ENCODE measurements at places on chromosomes 12 and 14. TPM values are rescaled to one million over a fixed set of nuclear protein-coding genes. Genes with fewer than 3 reads are reported as not detected.

Gene GPR33
- total RNA-seq = not detected

Gene SIX6
- total RNA-seq = not detected

Gene LMNTD1
- 0.55 TPM for total RNA-seq

Gene LMO3
- total RNA-seq = 27.6 TPM

Gene ASPG
- 0.19 TPM for total RNA-seq

Gene KLRD1
- total RNA-seq = 0.84 TPM

Gene IRAK3
- total RNA-seq = 2.1 TPM

Gene IFNG-AS1
- 0.29 TPM for total RNA-seq

Gene NUDT14
- 27.6 TPM for total RNA-seq

Gene INHBE
- total RNA-seq = not detected

DNA sequence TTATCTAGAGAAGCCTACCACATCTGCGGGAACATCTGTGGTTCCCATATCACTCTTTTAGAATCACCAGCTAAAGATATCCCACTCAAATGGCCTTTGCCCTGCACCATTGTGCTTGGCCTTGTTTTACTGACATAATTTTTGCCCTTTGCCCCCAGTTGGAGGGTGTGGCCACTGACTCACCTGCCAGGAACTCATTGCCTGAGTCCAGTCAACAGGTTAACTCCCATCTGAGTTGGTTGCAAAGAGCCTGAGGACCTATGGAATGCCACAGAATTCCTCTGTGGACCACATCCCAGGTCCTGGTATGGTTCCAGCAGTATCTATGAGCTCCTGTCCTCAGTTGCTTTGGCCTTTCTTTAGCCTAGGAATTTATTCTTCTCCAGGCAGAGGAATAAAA, 55.7 kb upstream of the PTGR2 start:
- H3K4me3 ChIP-seq = no peak overlapping the region
- H3K4me1 ChIP-seq = no peaks in the 10 kb centered on the region
- DNase-seq = no peak
- H3K27ac ChIP-seq = no peak overlapping the region

GRCh38 chr14:94884616-94885230, 114.8 kb upstream of the GSC start:
- peak overlapping the region; percentile 22 for H3K27ac ChIP-seq
- no peaks in the 10 kb centered on the region for H3K36me3 ChIP-seq
- H3K4me1 ChIP-seq = peaks cover 3% of the 10 kb centered on the region
- H3K4me3 ChIP-seq = no peak overlapping the region
- no peak for DNase-seq

DNA sequence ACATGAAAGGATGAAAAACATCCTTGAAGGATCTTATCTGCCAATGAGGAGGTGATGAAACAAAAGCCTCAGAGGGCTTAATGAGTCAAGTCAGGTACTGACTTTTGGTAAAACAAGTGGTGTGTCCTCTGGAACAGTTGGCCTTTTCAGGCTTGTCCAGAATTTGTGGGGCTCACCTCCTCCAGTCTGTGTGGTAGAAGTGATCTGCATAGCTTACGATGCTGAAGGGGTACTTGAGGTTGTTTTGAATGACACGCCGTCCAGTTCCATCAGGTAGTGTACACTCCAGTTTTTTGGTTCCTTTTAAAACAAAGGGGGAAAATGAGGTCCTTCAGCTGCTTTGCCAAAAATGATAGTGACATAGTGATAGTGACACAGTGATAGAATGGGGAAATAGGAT, 17.0 kb downstream of the RTRAF start:
- no peaks in the 10 kb centered on the region for H3K36me3 ChIP-seq
- no peaks in the 10 kb centered on the region for H3K27me3 ChIP-seq

- DNase-seq = no peak
- no peaks in the 10 kb centered on the region for H3K27me3 ChIP-seq
- peaks cover 24% of the 10 kb centered on the region for H3K36me3 ChIP-seq
- no peaks in the 10 kb centered on the region for H3K4me1 ChIP-seq
- no peak overlapping the region for H3K27ac ChIP-seq
Measured at GRCh38 chr12:118033902-118034301, 17.4 kb downstream of the RFC5 start.

- no peaks in the 10 kb centered on the region for H3K27me3 ChIP-seq
- no peaks in the 10 kb centered on the region for H3K36me3 ChIP-seq
- DNase-seq = peak; percentile 67
- no peak overlapping the region for H3K4me3 ChIP-seq
Measured at GRCh38 chr12:108640802-108641445, 7.2 kb upstream of the SELPLG start.

GRCh38 chr14:31154956-31155355, 52.6 kb downstream of the HECTD1 start:
- no peak overlapping the region for H3K4me3 ChIP-seq
- no peak for DNase-seq
- H3K36me3 ChIP-seq = no peaks in the 10 kb centered on the region
- H3K4me1 ChIP-seq = no peaks in the 10 kb centered on the region
- no peaks in the 10 kb centered on the region for H3K27me3 ChIP-seq

GRCh38 chr14:70148351-70148750, 40.4 kb downstream of the SLC8A3 start:
- no peak overlapping the region for H3K27ac ChIP-seq
- no peak for DNase-seq
- H3K27me3 ChIP-seq = no peaks in the 10 kb centered on the region
- no peaks in the 10 kb centered on the region for H3K4me1 ChIP-seq
- H3K36me3 ChIP-seq = no peaks in the 10 kb centered on the region

DNA sequence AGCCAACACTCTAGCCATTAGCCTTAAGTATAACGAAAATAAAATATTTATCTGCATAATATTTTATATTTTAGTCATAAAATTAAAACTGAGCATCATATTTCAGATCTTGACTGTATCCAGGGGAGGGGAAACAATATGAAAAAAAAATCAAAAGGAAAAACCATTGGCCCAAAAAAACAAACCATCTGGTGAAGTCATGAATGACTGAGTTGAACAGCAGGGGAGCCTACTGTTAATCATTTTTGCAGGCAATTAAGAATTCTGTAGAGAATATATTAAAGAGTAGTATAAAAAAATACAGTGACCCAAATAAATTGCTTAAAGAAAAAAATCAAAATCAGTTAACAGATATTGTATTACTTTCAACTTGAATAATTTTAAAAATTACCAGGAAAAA, 224.8 kb downstream of the C12orf50 start:
- peaks cover 15% of the 10 kb centered on the region for H3K4me1 ChIP-seq
- no peak overlapping the region for H3K4me3 ChIP-seq
- H3K36me3 ChIP-seq = no peaks in the 10 kb centered on the region
- no peaks in the 10 kb centered on the region for H3K27me3 ChIP-seq
- H3K27ac ChIP-seq = no peak overlapping the region
- no peak for DNase-seq

DNA sequence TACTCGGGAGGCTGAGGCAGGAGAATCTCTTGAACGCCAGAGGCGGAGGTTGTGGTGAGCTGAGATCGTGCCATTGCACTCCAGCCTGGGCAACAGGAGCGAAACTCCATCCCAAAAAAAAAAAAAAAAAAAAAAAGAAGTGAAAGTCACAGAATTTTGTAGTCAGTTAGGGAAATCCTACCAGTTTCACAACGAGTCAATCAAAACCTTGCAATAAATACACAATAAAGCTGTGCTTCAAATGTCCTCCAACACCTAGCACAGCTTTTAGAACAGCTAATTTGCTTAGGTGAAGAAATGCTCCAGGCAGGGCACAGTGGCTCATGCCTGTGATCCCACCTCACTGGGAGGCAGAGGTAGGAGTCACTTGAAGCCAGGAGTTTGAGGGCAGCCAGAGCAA, 112.8 kb upstream of the ATF7IP start:
- H3K27ac ChIP-seq = no peak overlapping the region
- no peak overlapping the region for H3K4me3 ChIP-seq
- DNase-seq = no peak

- no peaks in the 10 kb centered on the region for H3K27me3 ChIP-seq
- no peak overlapping the region for H3K4me3 ChIP-seq
- H3K4me1 ChIP-seq = no peaks in the 10 kb centered on the region
- no peaks in the 10 kb centered on the region for H3K36me3 ChIP-seq
- no peak overlapping the region for H3K27ac ChIP-seq
Measured at GRCh38 chr12:11756022-11756421, 106.5 kb downstream of the ETV6 start.

DNA sequence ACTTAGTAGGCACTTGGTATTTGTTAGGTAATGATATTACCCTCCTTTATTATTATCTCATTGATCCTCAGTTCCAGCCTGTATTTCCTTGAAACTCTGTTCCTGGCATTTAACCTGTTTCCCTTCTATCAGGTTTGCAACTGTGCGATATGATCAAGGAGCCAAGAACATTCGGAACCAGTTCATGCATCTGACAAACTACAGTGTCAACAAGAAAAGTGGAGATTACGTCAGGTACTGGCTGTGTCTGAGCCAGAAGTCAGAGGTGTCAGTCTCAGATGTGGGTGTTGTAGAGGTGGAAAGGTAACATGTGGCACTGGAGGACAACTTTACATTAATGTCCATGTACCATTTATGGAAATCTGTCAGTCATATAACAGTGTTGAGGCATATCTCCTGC, 56.7 kb downstream of the TTLL5 start:
- H3K27me3 ChIP-seq = no peaks in the 10 kb centered on the region
- no peak overlapping the region for H3K4me3 ChIP-seq
- H3K27ac ChIP-seq = peak overlapping the region; percentile 34
- DNase-seq = peak; percentile 77
- H3K4me1 ChIP-seq = peaks cover 48% of the 10 kb centered on the region
- no peaks in the 10 kb centered on the region for H3K36me3 ChIP-seq

GRCh38 chr12:50055831-50056638, 1.4 kb upstream of the ASIC1 start:
- no peak overlapping the region for H3K27ac ChIP-seq
- no peaks in the 10 kb centered on the region for H3K27me3 ChIP-seq
- no peaks in the 10 kb centered on the region for H3K36me3 ChIP-seq
- no peak overlapping the region for H3K4me3 ChIP-seq
- no peaks in the 10 kb centered on the region for H3K4me1 ChIP-seq

DNA sequence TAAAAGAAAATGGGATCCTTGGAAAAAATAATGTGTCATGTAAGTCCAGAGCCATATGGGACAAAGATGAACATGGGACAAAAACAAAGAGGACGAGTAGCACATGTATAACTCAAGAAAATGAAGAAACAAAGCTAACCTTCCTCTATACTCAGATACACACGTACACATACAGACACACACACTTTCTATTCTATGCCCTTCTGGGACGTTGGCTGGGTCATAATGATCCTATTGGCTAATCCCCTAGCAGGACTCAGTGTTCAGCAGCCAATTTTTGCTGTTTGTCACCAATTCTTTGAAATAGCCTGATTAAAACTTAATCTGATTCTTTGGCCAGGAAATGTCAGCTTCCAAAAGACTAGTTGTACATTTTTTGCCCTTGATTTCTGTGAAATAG, 189.4 kb upstream of the FOXG1 start:
- H3K27ac ChIP-seq = no peak overlapping the region
- no peak overlapping the region for H3K4me3 ChIP-seq
- no peaks in the 10 kb centered on the region for H3K36me3 ChIP-seq
- H3K27me3 ChIP-seq = no peaks in the 10 kb centered on the region
- no peaks in the 10 kb centered on the region for H3K4me1 ChIP-seq

GRCh38 chr14:76126076-76126475, 25.6 kb upstream of the GPATCH2L start:
- H3K27me3 ChIP-seq = no peaks in the 10 kb centered on the region
- H3K27ac ChIP-seq = no peak overlapping the region
- no peak for DNase-seq
- no peaks in the 10 kb centered on the region for H3K36me3 ChIP-seq
- no peaks in the 10 kb centered on the region for H3K4me1 ChIP-seq

GRCh38 chr14:34229140-34229539, 232.9 kb downstream of the SPTSSA start:
- no peaks in the 10 kb centered on the region for H3K4me1 ChIP-seq
- no peaks in the 10 kb centered on the region for H3K27me3 ChIP-seq
- no peak overlapping the region for H3K4me3 ChIP-seq
- no peaks in the 10 kb centered on the region for H3K36me3 ChIP-seq
- no peak overlapping the region for H3K27ac ChIP-seq

- no peaks in the 10 kb centered on the region for H3K4me1 ChIP-seq
- no peak overlapping the region for H3K4me3 ChIP-seq
- no peak overlapping the region for H3K27ac ChIP-seq
Measured at GRCh38 chr14:69850086-69850735, 29.0 kb upstream of the SMOC1 start.

DNA sequence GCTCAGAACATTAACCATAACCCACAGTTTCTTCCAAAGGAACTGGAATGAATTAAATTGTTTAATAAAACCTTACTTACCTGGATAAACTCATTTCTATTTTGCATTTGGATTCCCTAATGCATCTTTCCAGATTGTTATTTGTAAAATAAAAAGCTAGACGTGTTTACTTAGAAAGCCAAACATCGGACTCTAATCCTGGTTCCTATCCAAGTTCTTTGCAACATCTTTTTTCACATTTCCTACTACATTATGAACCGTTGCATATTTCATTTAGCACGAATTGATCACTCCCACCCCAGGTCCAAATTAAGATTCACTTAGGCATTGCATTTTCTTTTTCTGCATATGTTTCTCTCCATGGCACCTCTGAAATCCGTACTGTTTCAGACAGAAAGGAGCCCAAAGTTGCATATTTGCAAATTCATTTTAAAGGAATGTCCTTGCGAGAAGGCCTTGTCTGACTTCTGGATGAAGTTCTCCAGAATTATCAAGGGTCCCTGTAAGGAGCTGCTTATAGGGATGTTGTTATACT, 164.4 kb upstream of the GSC start:
- no peaks in the 10 kb centered on the region for H3K27me3 ChIP-seq
- no peak for DNase-seq
- H3K27ac ChIP-seq = no peak overlapping the region
- no peaks in the 10 kb centered on the region for H3K4me1 ChIP-seq
- no peak overlapping the region for H3K4me3 ChIP-seq
